ENCODE measurements at places on chromosomes 5 and 9. TPM values are rescaled to one million over a fixed set of nuclear protein-coding genes. Genes with fewer than 3 reads are reported as not detected.

SHOC1 gene
- not detected for total RNA-seq

NADK2 gene
- 36.4 TPM for total RNA-seq

TMC1 gene
- 0.85 TPM for total RNA-seq

PTGDS gene
- 16.9 TPM for total RNA-seq

ROR2 gene
- total RNA-seq, result 26.4 TPM

LCN6 gene
- total RNA-seq, result not detected

FGF10 gene
- total RNA-seq, result 1.9 TPM

PCA3 gene
- not detected for total RNA-seq

ESM1 gene
- 0.73 TPM for total RNA-seq

HSPA9 gene
- 357 TPM for total RNA-seq

SPATA31D4 gene
- total RNA-seq, result not detected
